ENCODE measurements at places on chromosomes 6 and 20.

DNA sequence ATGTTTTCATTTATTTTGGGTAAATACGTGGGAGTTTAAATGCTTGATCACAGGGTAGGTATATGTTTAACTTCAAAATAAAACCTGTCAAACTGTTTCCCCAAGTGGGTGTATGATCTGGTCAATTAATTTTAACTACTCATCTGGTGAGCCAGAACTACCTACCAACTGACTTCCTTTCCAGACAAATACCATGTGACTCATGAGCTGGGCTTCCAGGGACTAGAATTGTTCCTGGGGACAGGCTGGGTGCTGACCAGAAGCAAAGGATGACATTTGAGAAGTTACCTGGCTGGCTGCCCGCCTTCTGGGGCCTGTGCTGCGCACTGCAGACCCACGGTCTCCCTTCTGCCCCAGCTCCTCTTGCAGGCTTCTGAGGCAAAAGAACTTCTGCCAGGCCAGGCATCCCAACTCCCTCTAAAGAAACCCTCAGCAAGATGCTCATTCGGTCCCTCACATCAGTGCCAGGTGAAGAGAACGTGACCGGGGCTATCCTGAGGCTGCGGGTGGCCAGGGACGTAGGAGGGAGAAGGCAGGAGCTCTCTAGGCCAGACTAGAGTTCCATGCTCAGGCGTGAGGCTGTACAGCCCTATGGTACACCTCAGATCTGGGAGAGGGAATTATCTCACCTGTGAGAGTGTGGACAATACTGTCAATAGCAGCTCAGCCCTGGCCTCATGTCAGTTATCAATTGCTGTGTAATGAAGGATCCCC lies 103.6 kb downstream of the JPH2 start:
- DNase-seq = no peak

GRCh38 chr20:33796263-33796906 lies 14.8 kb upstream of the CHMP4B start:
- no peak for DNase-seq

- no peak for DNase-seq
These were observed 4.6 kb downstream of the EMILIN3 start for GRCh38 chr20:41361757-41362747.

DNA sequence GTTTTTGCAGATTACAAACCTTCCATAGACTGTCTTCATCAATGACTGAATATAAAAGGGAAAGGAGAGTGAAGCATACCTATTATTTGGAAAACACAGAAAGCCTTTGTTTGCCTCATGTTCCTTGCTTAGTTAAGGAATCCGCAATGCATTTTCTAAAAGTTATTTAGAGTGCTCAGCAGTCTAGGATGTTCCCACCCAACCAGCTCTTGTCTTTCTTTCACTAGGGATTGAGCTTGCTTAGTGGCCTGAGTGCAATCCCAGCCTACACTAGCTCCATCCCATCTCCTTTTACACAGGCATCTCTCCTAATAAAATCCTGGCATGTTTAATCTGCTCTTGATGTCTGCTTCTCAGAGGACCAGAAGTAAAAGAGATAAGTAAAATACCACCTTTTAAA lies 850.5 kb upstream of the GJE1 start:
- no peak for DNase-seq

GRCh38 chr6:37547564-37548061 lies 47.9 kb upstream of the CCDC167 start:
- no peak for DNase-seq

- DNase-seq = no peak
These were observed 119.9 kb upstream of the ARID1B start for GRCh38 chr6:156657296-156657695.

DNA sequence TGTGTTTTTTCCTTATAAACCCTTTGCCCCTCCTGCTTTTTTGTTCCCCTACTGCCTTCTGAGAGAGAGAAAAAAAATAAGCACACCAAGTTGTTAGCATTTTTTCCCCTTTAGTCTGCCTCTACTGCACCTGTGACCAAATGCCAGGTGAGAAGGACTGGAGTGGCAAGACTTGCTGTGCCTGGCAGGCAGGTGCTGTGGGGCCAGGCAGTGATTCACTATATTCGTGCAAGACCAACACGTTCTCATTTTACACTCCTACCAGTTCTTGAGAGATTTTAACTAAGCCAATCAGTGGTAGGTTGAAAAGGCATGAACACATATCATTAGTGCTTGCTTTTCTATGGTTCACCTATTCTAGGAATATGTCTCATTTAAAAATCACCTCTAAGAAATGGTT lies 109.7 kb downstream of the FIG4 start:
- DNase-seq = no peak

- no peak for DNase-seq
These were observed 33.3 kb downstream of the PDRG1 start for GRCh38 chr20:31918466-31919105.

Measured in forelimb muscle (tissue), 1 donor.